ENCODE measurements at places on chromosomes 7 and 10. TPM values are rescaled to one million over a fixed set of nuclear protein-coding genes. Genes with fewer than 3 reads are reported as not detected.

The FRMPD2 gene
- not detected for total RNA-seq

The CTNNA3 gene
- total RNA-seq: not detected

The C10orf53 gene
- not detected for total RNA-seq

The ABCC2 gene
- total RNA-seq: 1.3 TPM

The RGS10 gene
- 142 TPM for total RNA-seq

The NKX2-3 gene
- not detected for total RNA-seq

The OSBPL3 gene
- total RNA-seq: 101 TPM

The HTR7 gene
- not detected for total RNA-seq

The LRMDA gene
- total RNA-seq: not detected

The SPDYE9 gene
- total RNA-seq: not detected

The FGFBP3 gene
- total RNA-seq: 2.5 TPM

The SCIN gene
- total RNA-seq: not detected

The PRKAR2B gene
- 1.0 TPM for total RNA-seq

The GLI3 gene
- total RNA-seq: not detected

The CDK13 gene
- 46.5 TPM for total RNA-seq

The COL26A1 gene
- not detected for total RNA-seq

The ADAM12 gene
- not detected for total RNA-seq
